ENCODE measurements at places on chromosomes 6 and 20.
A peak's percentile ranks its signal among the peaks of the same experiment; 100 is the strongest.

- DNase-seq: no peak
These were observed 214.9 kb upstream of the RNF217 start for GRCh38 chr6:124747349-124747748.

- DNase-seq: peak; percentile 85
These were observed at the start of gene MARCKS for GRCh38 chr6:113856625-113857555. MARCKS (plus strand) TSS chr6:113857345; CDS start chr6:113857746, 401 bp downstream.

DNA sequence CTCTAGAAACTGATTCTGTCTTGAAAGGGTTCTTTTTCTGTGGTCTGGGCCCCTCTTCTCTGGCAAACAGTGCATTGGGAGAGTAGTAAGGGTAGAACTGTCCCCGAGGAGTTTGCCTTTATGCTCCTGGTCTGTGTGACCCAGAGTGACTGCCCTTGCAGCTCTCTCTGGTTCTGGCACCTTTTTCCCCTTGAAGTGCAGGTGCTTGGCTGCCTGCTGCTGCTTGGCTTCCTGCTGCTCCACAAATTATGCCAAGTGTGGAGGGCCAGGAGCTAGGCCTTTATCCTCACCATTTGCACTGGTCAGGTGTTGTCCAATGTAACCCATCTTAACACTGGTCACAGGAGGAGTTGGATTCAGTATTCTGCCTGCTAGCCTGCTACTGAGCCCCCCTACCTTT, 11.2 kb downstream of the KIZ start:
- no peak for DNase-seq

GRCh38 chr6:55895972-55896730, 20.8 kb upstream of the BMP5 start:
- no peak for DNase-seq

GRCh38 chr20:13672690-13673089, 34.0 kb upstream of the TASP1 start:
- no peak for DNase-seq

- no peak for DNase-seq
These were observed 58.7 kb downstream of the STXBP5 start for GRCh38 chr6:147262946-147263345.

DNA sequence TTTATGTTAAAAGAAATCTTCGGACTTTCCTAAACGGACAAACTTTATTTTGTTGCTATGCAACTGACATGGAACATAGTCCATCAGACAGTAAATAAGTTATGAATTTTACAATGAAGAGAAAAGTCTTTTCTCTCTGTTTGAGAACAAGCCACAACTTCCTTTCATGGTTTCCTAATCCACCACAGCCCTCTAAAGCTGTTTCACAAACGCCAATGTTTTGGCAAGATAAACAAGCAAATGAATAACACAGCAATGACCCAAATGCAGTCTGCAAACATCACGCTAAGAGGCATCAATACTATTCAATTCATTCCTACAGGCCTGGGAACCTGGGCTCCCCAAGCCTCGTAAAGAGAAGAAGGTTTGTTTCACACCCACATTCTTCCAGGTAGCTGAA, 60.4 kb downstream of the HAO1 start:
- peak; percentile 3 for DNase-seq

DNA sequence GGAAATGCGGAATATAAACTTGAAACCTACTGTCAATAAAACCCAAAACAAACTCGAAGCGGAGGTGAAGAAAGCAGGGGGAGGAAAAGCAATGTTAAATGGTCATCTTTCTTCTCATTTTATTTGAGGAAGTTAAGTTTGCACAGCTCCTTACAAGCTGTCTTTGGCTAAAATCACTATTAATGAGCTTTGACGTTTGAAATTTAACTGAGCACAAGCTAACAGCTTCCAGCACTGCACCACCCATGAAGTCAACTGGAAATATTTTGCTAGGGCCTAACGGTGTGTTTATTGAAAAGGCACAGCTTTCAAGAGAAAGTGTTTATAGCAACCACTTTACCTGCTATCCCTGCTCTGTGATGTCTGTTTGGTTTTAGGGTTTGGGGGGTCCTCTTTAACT, 103.8 kb downstream of the PKHD1 start:
- no peak for DNase-seq

GRCh38 chr6:75931011-75931680, 141.3 kb downstream of the IMPG1 start:
- no peak for DNase-seq

DNA sequence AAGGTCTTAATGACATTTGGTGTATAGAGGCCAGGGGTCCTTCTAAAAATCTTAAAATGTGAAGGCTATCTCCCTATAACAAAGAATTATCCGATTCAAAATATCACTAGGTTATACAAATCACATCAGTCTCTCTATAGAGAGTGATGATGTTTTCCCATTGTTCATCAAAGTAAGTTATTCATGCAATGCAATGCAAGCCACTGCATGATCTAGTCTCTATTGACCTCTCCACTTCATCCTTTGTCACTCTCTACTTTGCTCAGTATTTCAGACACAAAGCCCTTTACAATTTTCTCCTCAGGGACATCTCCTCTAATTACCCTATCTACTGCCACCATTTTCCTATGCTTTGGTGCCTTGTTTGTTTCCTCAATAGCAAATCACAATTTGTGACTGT, 628.0 kb downstream of the HTR1B start:
- no peak for DNase-seq

DNA sequence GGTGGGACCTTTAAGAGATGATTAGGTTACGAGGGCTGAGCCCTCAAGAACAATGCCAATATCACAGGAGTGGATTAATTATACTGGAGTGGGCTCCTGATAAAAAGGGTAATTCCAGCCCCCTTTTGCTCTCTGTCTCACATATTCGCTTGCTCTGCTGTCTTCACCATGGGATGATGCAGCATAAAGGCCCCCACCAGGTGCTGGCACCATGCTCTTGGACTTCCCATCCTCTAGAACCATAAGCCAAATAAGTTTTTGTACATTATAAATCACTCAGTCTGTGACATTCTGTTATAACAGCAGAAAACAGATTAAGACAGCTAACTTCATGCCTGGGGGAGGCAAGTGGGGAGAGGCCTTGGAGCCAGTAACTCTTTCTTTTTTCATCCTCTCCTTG, 9.8 kb upstream of the SNRPB start:
- DNase-seq: no peak

DNA sequence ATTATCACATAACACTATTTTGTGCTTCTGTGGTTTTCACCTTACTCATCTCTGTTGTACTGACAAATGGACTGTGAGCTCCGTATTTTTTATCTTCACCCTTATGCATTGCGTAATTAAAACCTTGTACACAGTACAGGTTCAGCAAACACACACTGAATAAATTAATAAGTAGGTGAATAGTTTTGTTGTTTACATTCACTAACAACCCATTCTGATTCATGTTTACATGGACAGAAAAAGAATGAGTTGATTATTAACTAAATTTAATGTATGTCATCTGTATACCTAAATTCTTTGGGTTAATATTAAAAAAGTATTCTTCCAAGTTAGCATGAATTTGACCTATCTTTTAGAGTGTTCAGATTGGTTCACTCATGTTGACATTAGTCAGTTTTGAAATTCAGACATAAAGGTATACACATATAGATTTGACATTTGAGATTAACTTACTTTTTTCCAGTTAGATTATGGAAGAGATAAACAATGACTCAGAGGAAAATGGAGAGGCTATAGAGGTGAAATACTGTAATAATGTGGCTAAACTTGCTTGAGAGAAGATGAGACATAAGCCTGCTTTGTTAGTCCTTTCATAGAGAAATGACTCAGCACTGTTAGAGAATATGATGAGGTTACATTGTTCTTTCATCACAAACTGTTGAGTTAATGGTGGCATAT, 541.7 kb upstream of the FLRT3 start:
- DNase-seq: no peak

DNA sequence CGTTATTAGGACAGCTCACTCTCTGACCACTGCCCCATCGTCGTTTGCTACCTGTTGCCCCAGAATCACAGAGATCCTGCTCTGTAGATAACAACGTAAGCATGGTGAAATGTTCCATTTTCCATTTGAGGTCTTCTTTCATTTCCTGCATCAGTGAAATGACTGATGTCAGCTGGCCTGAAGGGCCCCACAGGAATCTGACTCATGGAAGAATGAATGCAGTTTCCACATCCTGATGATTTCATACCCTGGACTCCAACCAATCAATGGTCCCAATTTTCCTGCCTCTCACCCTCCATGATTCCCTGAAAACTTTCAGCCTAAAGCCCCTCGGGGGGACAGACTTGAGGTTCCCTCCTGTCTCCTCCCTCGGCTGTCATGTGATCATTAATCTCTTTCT, 394.4 kb upstream of the CDH4 start:
- DNase-seq: no peak

DNA sequence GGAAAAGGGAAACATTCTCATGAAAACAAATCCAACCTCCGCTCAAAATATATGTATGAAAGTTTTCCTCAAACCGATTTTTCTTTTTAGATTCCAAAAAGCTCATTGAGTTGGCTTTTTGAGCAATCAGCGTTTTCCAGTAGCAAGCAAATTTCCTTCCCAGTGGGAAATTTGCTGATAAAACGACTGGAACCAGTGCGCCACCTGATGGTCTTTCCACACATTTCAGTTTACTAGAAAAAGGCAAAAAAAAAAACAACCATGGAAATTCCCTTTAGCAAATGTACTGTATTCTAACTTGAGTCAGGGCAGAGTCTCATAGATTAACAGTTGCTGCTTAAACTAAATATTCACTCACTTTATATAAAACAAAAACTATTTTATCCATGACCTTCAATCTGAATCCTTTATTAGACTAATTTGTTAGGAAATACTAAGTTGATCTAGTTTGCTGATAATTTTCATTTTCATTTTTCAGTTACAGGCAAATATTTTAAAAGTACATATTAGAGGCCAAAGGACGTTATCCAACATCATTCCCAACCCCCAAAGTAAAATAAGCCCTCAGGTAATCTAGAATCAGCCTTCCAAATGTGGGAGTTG, 271.5 kb downstream of the FOXA2 start:
- DNase-seq: peak; percentile 12

GRCh38 chr6:6841571-6841970, 253.1 kb downstream of the LY86 start:
- no peak for DNase-seq

GRCh38 chr20:19888269-19888671, 128.9 kb upstream of the NAA20 start:
- no peak for DNase-seq

DNA sequence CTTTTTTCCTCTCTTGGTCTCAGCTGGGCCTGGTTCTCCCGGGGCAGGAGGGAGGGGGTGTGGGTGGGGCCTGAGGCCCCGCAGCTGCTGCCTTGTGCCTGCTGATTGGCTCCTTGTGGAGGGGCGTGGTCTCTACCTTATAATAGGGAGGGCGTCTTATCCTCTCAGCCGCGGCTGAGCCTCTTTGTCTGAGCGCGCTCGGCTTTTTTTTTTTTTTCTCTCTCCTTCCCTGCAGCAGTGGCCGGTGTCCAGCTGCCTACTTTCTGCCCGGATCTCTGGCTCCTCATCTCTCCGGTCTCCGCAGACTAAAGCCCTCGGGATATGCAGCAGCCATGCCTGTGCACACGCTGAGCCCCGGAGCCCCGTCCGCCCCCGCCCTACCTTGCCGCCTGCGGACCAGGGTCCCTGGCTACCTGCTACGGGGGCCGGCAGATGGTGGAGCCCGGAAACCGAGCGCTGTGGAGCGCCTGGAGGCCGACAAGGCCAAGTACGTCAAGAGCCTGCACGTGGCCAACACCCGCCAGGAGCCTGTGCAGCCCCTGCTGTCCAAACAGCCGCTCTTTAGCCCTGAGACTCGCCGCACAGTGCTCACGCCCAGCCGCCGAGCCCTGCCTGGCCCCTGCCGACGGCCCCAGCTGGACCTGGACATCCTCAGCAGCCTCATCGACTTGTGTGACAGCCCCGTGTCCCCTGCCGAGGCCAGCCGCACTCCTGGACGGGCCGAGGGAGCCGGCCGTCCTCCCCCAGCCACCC, 11.1 kb downstream of the FAM110A start:
- peak; percentile 98 for DNase-seq

DNA sequence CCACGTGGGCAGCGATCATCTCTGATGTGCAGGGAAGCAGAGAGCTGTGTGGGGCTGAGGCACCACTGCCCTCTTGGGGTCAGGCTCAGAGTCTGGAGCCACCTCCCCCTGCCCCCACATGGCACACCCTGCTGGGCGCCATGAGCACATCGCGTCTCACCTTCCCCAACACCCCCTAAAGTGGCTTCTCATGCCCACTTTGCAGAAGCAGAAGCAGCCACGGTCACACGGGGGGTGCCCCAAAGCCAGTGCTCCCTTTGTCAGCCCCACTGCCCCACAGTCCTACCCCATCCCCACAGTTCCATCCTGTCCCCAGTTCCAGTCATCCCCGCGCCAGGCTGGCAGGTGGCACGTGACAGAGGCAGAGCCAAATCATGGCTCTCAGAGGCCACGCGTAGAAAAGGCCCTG, 19.5 kb downstream of the SDCBP2 start:
- no peak for DNase-seq
